ENCODE measurements at places on chromosomes 5 and 9.

- no peak for DNase-seq
- H3K27me3 ChIP-seq: no peaks in the 10 kb centered on the region
- H3K36me3 ChIP-seq: no peaks in the 10 kb centered on the region
- peaks cover 14% of the 10 kb centered on the region for H3K4me1 ChIP-seq
- H3K4me3 ChIP-seq: no peak overlapping the region
Observed at GRCh38 chr5:178587763-178588611, 2.2 kb downstream of the COL23A1 start.

- peaks cover 90% of the 10 kb centered on the region for H3K36me3 ChIP-seq
- no peaks in the 10 kb centered on the region for H3K27me3 ChIP-seq
- H3K4me1 ChIP-seq: no peaks in the 10 kb centered on the region
- no peak overlapping the region for H3K4me3 ChIP-seq
- H3K27ac ChIP-seq: no peak overlapping the region
Observed at GRCh38 chr5:36177154-36177553, 25.2 kb downstream of the SKP2 start.

- H3K4me3 ChIP-seq: no peak overlapping the region
- H3K4me1 ChIP-seq: no peaks in the 10 kb centered on the region
- no peaks in the 10 kb centered on the region for H3K36me3 ChIP-seq
Observed at GRCh38 chr5:110088676-110089436, 399.1 kb downstream of the MAN2A1 start.

- H3K4me3 ChIP-seq: no peak overlapping the region
- DNase-seq: no peak
- no peaks in the 10 kb centered on the region for H3K27me3 ChIP-seq
- no peak overlapping the region for H3K27ac ChIP-seq
- H3K4me1 ChIP-seq: no peaks in the 10 kb centered on the region
- no peaks in the 10 kb centered on the region for H3K36me3 ChIP-seq
Observed at GRCh38 chr5:22258139-22258538, 595.0 kb downstream of the CDH12 start.

- H3K36me3 ChIP-seq: no peaks in the 10 kb centered on the region
- H3K27me3 ChIP-seq: no peaks in the 10 kb centered on the region
- H3K27ac ChIP-seq: no peak overlapping the region
- H3K4me3 ChIP-seq: no peak overlapping the region
Observed at GRCh38 chr9:21144603-21145002, 3.0 kb upstream of the IFNW1 start.

GRCh38 chr5:86679529-86679928 lies 61.8 kb downstream of the COX7C start:
- no peaks in the 10 kb centered on the region for H3K4me1 ChIP-seq
- no peaks in the 10 kb centered on the region for H3K27me3 ChIP-seq
- H3K36me3 ChIP-seq: no peaks in the 10 kb centered on the region
- DNase-seq: no peak
- H3K4me3 ChIP-seq: no peak overlapping the region

DNA sequence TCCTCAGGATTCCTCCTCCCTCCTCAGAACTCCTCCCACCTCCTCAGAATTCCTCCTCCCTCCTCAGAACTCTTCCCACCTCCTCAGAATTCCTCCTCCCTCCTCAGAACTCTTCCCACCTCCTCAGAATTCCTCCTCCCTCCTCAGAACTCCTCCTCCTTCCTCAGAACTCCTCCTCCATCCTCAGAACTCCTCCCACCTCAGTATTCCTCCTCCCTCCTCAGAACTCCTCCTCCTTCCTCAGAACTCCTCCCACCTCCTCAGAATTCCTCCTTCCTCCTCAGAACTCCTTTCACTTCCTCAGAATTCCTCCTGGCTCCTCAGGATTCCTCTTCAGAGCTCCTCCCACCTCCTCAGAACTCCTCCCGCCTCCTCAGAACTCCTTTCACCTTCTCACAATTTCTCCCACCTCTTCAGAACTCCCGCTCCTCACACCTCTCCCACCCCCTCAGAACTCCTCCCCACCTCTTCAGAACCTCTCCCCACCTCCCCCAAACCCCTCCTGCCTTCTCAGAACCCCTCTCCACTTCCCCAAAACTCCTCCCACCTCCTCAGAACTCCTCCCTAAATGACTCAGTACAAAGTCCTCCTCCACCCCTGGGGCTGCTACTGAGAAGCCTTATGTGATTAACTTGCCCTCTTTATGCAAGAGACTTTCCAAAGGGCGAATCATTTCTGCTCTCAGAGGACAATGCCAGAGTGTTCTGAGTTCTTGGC lies 23.2 kb downstream of the SLC46A2 start:
- H3K27ac ChIP-seq: no peak overlapping the region
- H3K4me3 ChIP-seq: no peak overlapping the region
- no peak for DNase-seq
- peaks cover 18% of the 10 kb centered on the region for H3K36me3 ChIP-seq

- no peak for DNase-seq
- H3K4me3 ChIP-seq: no peak overlapping the region
- no peaks in the 10 kb centered on the region for H3K36me3 ChIP-seq
- H3K27ac ChIP-seq: no peak overlapping the region
- H3K27me3 ChIP-seq: no peaks in the 10 kb centered on the region
- H3K4me1 ChIP-seq: no peaks in the 10 kb centered on the region
Observed at GRCh38 chr5:147633173-147633572, 123.3 kb upstream of the DPYSL3 start.

DNA sequence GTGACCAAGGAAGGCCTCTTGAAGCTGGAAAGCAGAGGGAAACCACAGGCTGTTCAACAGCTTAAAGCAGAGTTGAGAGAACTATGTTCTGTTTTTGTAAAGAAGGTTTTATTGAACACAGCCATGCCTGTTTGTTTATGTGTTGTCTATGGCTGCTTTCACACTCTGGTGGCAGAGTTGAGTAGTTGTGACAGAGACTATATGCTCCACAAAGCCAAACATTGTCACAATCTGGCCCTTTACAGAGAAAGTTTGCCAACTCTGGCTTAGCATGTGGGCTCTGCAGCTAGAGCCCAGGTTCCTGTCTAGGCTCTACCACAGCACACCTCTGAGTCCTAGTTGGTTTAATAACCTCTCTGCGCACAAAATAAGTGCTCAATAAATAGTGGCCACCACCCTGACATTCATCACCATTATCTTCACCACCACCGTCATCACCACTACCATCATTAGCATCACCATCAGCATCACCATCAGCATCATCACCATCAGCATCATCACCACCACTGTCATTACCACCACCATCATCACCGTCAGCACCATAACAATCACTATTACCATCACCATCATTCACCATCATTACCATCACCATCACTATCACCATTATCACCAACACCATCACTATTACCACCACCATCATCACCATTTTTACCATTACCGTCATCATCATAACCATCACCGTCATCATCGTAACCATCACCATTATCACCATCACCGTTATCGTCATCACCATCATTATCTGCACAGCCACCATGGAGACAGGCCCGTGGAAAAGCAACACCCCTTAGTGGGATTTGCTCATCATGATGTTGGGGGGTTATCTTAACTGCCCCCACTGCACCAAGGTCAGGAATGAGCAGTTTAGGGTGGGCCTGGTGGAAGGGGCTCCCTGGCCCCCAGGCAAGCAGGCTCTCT lies 18.3 kb downstream of the AKNA start:
- no peaks in the 10 kb centered on the region for H3K4me1 ChIP-seq
- no peak overlapping the region for H3K27ac ChIP-seq
- no peak for DNase-seq
- H3K4me3 ChIP-seq: no peak overlapping the region
- no peaks in the 10 kb centered on the region for H3K36me3 ChIP-seq

GRCh38 chr5:152534641-152535040 lies 129.6 kb upstream of the NMUR2 start:
- no peak overlapping the region for H3K27ac ChIP-seq
- H3K4me3 ChIP-seq: no peak overlapping the region
- no peaks in the 10 kb centered on the region for H3K36me3 ChIP-seq
- no peaks in the 10 kb centered on the region for H3K27me3 ChIP-seq
- no peaks in the 10 kb centered on the region for H3K4me1 ChIP-seq
- DNase-seq: no peak

GRCh38 chr9:82183181-82183860 lies 194.7 kb downstream of the SPATA31D1 start:
- no peak overlapping the region for H3K4me3 ChIP-seq
- no peaks in the 10 kb centered on the region for H3K36me3 ChIP-seq
- no peak for DNase-seq
- no peaks in the 10 kb centered on the region for H3K4me1 ChIP-seq
- H3K27me3 ChIP-seq: no peaks in the 10 kb centered on the region

- H3K27me3 ChIP-seq: no peaks in the 10 kb centered on the region
- DNase-seq: peak; percentile 82
- H3K36me3 ChIP-seq: no peaks in the 10 kb centered on the region
Observed at GRCh38 chr9:107612136-107612535, 122.6 kb upstream of the KLF4 start.

Measured in psoas muscle (tissue), 8 donors.